ENCODE measurements at places on chromosomes 13 and 19. TPM values are rescaled to one million over a fixed set of nuclear protein-coding genes. Genes with fewer than 3 reads are reported as not detected.

Gene NKPD1
- not detected for total RNA-seq

Gene FXYD1
- not detected for total RNA-seq

Gene ATCAY
- not detected for total RNA-seq

- peak; percentile 97 for DNase-seq
These were observed 6.2 kb downstream of the HRC start for GRCh38 chr19:49148784-49149651.

- DNase-seq, result no peak
These were observed 2.7 kb downstream of the VSTM2B start for GRCh38 chr19:29528350-29528945.

All from Caki2 (cell line).